Liver (tissue), 10 donors: ENCODE measurements at places on chromosomes 13 and 19.

GRCh38 chr13:110343241-110343865 is 36.3 kb downstream of the COL4A2 start:
- no peak for DNase-seq

- no peak for DNase-seq
Measured at GRCh38 chr13:44386913-44387556, 13.4 kb downstream of the SERP2 start.

DNA sequence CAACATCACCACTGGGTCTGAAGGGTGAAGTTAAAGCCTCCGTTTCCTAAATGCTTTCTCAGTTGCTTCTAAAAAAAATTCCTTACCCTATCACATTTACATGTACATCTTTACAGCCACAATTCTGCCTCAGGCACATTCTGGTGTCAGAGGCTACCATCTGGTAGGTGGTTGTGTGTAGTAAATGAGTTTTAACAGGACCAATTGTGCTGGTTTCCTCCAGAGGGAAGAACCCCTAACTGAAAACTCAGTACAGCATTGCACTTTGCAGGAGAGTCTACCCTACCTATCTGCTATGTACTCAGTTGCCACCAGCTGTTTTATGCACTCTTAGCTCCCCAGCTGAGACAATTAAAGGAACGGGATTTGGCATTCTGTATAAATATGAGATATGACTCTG is 1576.5 kb downstream of the PCDH9 start:
- DNase-seq, result no peak

DNA sequence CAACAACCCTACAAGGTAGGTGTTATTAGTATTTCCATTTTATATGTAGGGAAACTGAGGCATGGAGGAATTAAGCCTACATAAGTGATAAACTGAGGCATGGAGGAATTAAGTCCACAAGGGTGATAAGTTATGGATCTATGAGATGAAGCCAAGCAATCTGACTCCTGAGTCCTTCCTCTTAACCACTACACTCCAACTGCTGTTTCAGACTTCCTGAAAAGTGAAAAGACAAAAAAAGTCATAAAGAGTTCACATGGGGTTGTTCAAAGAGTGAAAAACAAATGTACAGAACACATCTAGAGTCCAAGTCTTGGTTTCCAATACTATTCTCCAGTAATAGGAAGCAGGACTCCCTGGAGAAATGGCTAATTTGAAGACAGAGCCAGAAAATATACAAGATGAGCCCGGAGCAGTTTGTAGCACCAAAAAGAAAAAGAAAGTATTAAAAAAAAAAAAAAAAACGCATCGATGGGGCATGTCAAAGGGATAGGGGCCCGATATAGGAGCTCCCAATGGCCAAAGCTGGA is 12.1 kb downstream of the CRYL1 start:
- DNase-seq, result no peak

- DNase-seq, result no peak
Measured at GRCh38 chr19:35768082-35768421, 7.3 kb upstream of the ARHGAP33 start.

DNA sequence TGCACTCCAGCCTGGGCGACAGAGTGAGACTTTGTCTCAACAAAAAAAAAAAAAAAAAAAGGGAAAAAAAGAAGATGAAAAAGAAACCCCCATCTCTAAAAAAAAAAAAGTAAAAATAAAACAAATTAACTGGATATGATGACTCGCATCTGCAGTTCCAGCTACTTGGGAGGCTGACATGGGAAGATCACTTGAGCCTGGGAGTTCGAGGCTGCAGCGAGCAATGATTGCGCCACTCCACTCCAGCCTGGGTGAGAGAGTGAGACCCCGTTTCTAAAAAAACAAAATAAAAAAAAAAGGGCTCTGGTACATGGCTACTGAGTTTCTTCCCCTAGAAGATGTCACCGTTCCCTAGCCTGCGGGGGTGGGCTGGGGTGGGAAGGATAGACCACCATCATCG is 2.4 kb upstream of the CATSPERG start:
- no peak for DNase-seq

DNA sequence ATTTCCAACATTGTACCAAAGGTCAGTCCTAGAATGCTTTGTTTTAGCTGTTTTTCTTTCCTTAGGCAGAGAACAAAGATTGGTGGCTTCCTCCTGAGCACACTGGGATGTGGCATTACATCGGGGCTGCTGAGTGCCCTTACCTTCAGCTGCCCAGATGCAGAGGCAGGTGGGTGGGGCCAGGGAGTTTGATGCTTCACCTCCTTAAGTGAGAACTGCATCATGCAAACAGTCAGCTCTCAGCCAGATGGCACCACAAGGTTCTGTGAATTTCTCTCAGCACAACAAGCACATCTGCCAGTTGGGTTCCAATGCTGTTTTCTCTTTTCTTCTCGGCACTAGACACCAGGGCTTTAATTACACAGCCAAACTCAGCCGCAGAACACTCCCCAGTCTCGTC is 87.4 kb upstream of the UBL3 start:
- no peak for DNase-seq

DNA sequence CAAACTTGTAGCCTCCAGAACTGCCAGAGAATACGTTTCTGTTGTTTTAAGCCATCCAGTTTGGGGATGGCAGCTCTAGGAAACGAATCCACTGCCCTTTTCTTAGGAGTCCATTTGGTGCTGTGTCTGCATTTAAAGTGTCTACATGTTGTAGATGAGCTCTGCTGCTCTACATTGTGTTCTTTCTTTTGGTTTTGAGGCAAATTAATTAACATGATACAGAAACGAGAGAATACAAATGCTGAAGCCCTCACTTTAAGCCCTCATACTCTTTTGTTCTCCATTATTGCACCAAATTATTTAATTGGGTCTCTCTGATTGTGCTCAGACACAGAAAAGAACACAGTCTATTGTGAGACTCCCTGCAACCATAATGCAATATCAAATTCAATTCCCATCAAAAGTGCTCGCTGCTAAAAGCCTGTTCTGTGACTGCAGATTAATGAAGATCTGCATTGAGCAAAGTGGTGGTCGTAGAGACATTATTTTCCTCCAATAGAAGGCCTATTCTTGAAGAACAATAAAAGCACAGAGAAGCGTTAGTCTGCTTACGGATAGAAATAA is 166.3 kb upstream of the SOX21 start:
- DNase-seq, result no peak
